AG10803 (cell line): ENCODE measurements at places on chromosomes 6 and 20.

DNA sequence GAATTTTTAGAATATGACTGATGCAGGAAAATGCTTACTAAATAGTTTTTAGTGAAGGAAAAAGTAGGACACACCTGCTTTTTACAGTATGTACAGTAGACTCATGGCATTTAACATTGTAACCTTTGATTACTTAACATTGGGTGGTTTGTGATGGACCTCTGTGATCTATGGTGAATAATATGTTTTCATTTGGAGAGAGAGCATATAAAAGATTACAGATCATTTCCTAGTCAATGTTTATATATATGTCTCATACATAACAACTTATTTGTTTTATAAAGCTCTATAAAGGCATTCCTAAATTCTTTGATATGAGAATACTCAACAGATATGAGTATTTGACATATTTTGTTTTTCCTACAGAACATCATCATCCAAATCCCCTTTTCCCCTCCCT, 129.3 kb upstream of the PDE7B start:
- DNase-seq = no peak

- peak; percentile 74 for DNase-seq
Measured at GRCh38 chr6:72560721-72561593, 60.9 kb upstream of the KCNQ5 start.

DNA sequence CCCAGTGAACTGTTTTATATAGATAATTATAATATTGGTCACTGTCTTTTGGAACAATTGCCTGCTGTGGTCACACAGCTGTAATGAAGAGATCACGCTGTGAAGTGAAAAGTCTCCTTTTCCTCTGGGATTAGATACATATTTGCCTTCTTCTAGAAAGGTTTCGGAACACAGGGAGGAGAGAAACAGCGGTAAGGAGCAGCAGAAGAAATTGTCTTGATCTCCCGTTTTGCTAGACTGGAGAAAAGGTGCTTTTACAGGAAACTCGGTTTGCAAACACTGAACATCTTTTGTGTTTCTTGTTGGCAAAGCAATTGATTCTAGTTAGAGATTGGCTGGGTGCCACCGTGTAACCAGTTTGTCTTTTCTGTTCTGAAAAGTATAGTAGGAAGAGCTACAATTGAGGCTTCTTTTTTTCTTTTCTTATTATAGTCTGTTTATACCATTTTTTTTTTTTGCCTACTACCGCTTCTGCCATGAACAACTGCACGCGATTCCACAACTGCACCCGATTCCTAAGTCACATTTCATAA, 404.1 kb upstream of the ID4 start:
- DNase-seq = no peak

DNA sequence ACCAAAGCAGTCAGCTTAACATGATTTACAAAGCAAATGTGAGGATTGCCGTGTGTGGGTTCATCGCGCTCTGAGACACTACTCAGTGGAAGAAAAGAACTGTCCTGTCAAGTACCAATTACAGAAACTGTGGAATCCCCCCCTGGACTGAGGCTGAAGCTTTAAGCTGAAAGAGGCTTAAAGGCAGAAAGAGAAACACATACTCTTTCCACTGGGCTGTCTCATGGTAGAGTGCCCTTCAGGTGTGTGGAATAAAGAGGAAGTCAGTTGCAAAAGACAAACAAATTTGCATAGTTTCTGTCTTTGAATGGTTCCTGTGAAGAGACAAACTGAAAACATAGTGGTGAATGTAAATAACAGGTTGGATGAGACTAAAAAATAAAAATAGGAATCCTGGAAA, 560.4 kb upstream of the SYNCRIP start:
- no peak for DNase-seq

DNA sequence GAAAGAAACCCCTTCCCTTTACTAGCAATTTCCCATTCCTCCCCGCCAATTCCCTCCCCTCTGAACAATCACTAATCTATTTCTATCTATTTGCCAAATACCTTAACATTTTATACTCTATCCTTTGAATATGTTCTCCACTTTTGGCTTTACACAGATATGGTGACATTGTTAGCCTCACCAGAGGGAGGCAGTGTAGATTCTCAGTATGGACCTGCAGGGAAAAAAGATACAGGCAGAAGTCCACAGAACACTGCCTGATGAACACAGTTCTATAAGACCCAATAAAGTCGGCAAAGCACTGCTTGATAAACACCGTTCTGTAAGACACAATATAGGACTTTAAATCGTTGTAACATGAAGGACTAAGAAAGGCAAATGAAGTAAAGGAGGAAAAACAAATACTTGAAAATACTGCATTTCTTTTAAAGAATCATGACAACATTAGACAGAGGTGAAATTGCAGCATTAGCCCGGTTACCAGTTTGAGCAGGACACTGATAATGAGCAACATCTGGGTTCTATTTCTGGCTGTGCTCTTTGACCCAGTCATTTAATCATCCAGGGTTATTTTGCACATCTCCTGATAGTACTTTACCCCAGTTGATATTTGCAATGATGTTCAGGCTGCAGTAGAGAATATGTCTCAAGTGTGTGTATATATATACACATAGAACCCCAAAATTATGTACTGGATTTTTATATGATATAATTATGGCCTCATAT, 296.8 kb downstream of the UTRN start:
- DNase-seq = no peak

- DNase-seq = no peak
Measured at GRCh38 chr20:24479106-24479505, 9.7 kb downstream of the SYNDIG1 start.

DNA sequence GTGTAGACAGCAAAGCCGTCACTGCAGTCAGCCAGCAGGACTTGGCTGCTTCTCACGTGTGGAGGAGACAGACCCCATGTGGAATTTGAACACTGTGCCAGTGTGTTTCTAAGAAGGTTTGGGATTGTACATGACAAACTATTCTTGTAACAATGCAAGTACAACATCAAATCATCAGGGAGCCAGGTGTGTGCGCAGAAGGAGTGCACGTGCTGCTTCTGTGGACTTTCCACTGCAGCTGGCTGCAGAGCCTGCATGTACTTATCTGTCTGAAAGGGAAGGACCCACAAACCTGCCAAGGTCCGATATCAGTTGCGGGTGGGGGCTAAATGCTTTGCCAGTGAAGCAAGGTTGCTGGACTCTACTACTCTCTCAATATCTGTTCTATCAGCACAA, 211.6 kb downstream of the WDR27 start:
- DNase-seq = peak; percentile 13

- no peak for DNase-seq
Measured at GRCh38 chr20:11880680-11881079, 37.0 kb upstream of the BTBD3 start.

DNA sequence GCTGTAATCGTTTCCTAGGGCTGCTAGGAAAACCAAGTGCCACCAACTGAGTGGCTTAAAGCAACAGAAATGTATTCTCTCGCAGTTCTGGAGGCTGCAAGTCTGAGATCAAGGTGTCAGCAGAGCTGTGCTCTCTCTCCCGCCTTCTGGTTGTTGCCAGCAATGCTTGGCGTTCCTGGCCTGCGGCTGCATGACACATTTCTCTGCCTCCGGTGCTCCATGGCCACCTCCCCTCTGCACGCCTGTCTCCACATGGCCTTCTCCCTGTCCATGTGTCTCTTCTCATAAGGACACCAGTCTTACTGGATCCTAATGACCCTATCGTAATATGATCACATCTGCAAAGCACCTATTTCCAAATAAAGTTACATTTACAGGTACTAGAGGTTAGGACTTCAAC, 91.7 kb upstream of the AKAP12 start:
- DNase-seq = no peak

DNA sequence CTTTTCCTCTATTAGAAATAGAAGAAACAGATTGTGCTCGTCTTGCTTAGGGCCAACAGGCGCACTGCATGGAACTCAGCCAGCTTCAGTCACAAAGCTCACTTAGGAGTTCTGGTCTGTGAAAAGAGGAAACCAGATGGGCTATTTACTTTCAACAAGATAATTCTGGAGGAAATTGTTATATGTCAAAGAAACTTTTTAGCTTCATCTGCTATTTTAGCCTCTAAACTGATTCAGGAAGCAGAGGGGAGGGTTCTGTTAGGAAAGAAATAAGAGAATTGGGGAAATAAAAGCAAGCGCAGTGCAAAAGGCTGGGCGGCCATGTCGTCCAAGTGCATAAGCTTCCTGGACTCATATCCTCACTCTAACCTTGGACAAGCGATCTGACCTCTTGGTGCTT, 21.3 kb downstream of the PRKN start:
- no peak for DNase-seq

DNA sequence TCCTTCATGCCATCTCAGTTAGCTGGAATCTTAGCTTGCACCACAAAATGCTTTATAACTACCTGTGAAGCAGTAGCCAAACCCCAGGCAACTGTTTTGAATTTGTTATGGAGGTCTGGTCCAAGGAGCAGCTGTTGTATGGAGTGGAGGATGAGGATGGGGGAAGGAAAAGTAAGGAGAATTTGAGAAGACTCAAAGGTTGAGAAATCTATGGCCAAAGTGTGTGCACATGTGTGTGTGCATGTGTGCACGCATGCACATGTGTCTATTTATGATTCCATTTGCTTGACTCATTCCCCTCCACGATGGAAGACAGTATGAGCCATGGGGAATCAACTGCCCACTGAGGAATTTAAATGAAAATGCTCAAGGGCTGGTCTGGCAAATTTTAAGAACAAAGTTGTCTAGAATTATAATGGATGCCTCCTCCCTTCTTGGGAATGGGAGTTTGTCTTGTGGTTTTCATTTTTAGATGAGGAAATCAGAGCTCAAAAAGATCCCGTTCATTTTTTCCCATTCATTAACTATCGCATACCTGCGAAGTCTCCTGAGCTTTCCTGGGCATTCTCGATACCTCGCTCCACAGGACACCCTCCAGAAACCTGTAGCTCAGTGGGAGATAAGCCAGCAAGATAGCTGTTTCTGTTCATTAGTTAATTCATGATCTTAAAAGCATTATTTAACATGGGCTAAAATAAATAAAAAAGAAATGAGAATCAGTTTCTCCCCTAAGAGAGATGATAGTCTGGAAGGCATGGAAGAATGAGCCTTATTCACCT, 152.3 kb upstream of the NEDD9 start:
- DNase-seq = peak; percentile 95

- peak; percentile 48 for DNase-seq
Measured at GRCh38 chr6:108260126-108260808, 573 bp downstream of the SNX3 start.

DNA sequence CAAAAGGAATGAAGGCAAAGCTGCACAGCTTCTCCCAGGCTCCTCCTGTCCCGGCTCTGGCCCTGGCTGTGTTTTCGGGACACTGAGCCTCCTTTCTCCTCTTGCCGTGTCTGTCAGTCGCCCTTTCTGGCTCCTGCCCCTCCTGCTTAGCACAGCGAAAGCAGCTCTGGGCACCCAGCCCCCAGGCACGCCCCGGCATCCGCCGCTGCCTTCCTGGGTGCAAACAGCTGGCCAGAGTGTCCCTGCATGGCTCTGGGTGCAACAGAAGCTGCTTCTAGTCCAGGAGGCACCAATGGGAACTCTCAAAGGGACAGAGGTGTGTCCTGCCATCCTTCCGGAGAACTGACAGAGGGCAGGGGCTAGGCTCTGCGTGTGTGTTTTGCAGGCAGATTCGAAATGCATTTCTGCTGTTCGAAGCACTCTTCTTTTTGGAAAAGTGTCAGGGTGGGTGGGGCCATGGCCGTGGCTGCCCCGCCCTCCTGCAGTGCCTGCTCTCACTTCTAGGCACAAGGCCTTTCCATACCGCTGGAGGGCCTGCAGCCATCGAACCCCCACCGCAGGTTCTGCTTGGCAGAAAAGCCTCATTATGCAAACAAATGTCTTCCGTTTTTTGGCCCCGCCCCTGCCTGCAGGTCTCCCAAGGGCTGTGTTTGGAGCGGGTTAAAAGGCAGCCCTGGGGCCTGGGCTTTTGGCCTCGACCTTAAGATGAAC, 15.5 kb downstream of the COL9A3 start:
- no peak for DNase-seq

GRCh38 chr6:125987026-125987617, 782 bp downstream of the TRMT11 start:
- peak; percentile 8 for DNase-seq

- DNase-seq = no peak
Measured at GRCh38 chr6:147122823-147123222, 81.4 kb upstream of the STXBP5 start.

- peak; percentile 42 for DNase-seq
Measured at GRCh38 chr20:62010551-62011402, 54.9 kb downstream of the TAF4 start.

GRCh38 chr6:157069585-157069984, 253.7 kb downstream of the TMEM242 start:
- no peak for DNase-seq

DNA sequence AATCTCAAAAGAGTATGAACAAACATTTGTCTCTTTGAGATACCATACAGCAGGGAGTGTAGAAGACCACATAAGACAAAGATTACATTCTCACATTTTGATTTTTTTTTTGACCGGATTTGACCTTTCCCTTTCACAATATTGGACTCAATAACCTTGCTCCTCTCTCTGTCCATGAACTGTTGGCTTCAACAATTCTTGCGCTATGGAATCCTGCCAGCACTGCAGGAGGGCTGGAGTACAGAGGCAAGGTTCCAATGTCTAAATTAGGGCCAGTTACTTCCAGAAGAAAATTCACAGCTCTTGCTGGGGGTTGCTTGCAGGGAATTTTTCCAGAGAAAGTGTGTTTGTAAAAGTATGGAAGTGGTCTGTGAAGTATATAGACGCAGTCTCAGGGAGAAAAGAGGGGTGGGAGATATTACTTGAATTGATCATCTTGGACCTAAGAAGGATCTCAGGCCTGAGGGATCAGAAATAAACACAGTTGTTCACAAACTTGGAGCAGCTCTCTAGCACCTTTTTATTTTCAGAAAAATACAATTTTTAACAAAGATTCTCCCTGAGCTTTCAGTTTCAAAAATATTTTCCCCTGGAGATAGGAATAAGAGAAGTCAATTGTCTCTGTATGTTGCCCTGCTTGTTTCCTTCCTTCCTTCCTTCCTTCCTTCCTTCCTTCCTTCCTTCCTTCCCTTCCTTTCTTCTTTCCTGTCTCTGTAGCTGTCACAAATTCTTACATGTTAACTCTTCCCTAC, 765.9 kb downstream of the BCKDHB start:
- peak; percentile 13 for DNase-seq

DNA sequence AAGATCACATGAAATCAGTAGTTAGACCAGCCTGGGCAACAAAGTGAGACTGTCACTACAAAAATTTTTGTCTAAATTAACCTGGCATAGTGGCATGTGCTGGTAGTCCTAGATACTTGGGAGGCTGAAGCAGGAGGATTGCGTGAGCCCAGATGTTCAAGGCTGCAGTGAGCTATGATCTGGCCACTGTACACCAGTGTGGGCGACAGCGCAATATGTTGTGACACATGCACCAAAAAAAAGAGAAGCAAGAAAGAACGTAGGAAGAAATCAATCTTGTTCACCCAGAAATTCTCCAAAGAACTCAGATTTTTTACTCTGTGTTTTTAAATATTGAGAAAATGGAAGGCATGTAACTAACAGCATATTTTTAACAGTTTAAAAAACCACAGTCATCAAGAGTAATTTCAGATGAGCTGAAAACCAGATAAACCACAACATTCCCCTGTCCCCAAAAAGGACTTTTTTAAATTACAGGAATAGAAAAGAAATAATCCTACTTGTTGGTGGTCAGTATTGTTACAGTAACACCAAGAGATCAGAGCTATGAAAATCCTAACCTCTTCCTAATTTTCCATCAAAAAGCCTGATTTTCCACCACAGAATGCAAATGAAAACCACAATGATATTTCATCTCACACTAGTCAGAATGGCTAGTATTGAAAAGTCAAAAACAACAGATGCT, 240.2 kb downstream of the KHDC1L start:
- peak; percentile 92 for DNase-seq
